Stimulated activated CD4-positive, alpha-beta T cell treated with anti-CD3 and anti-CD28 coated beads, Interleukin-12 subunit alpha, Interleukin-12 subunit beta, amount 100 ng/mL, for 48 hours (primary cell): ENCODE measurements at places on chromosomes 3 and 15.

GRCh38 chr3:195879416-195880036 is 28.8 kb downstream of the TNK2 start:
- no peak for DNase-seq

DNA sequence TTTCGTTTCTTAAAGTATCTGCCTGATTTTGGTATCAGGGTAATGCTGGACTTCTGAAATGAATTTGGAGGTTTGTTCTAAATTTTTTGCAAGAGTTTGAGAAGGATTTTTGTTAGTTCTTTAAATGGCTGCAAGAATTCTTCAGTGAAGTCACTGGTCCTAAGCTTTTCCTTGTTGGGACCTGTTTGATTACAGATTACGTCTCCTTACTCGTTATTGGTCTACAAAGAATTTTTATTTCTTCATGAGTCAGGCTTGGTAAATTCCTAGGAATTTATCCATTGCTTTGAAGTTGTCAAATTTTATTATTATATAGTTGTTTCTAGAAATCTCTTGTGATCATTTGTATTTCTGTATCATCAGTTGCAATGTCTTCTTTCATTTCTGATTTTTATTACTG is 196.0 kb downstream of the DPH6 start:
- DNase-seq: no peak

DNA sequence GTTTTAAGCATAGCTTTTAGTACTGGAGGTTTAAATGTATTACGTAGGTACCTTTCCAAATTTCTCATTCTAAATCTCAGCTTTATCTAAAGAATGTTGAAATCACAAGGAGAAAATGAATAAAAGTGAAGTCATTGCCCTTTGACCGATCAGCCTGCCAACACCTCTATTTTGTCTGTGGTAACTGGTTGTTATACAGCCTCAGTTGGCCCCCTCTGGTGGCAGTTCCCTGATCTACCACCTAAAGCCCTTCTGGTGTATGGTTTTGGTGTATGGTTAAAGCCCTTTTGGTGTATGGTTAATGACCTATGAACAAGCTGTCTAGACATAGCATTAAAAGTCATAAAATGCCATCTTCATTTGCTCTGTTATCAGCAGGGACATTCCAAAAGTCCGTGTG is 378.2 kb upstream of the AZI2 start:
- DNase-seq: no peak

GRCh38 chr3:111913163-111913763 is 54.2 kb downstream of the PHLDB2 start:
- DNase-seq: no peak

GRCh38 chr3:50322386-50323091 is at the start of gene HYAL2:
Gene HYAL2, minus strand, starts transcription at chr3:50322745. Its CDS starts 2,256 bp downstream, at chr3:50320489.
- DNase-seq: no peak

DNA sequence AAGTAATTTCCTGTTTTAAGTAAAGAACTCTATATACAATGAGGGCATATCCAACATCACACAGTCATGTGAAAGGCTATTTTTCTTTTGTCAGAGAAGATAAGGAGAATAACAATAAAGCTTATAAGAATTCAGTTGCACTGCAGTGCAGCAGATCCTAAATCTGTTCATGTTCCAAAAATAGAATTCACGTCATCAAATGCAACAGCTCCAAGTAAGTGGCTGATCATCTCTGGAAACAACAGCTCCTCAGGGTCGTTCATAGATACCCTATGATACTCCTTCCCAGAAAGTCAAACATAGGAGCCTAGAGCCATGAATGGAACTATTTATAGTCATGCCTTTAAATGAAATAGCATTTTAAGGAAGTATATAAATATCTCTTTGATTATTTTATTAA is 100.2 kb downstream of the FMN1 start:
- DNase-seq: no peak

GRCh38 chr3:52827866-52828376 is 2.6 kb downstream of the ITIH4 start:
- DNase-seq: no peak

GRCh38 chr3:130761730-130762311 is 15.2 kb upstream of the PIK3R4 start:
- no peak for DNase-seq

DNA sequence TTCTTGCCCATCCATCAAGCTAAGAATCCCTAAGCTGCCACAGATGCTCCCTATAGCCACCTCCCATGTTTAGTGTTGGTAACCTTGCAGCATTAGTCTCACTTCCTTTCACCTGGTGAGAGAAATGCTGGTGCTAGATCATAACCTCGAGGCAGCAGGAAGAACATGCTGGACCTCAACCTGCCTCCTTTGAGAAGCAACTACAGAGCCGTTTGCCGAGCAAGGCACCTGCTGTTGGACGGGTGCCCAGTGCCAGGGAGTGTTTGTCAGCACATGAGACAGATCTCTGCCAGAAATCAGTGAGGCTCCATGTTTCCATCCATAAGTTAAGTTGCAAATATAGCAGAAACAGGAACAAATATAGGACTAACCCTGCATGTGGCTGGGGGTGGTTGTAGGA is 955.7 kb downstream of the TUSC7 start:
- no peak for DNase-seq

DNA sequence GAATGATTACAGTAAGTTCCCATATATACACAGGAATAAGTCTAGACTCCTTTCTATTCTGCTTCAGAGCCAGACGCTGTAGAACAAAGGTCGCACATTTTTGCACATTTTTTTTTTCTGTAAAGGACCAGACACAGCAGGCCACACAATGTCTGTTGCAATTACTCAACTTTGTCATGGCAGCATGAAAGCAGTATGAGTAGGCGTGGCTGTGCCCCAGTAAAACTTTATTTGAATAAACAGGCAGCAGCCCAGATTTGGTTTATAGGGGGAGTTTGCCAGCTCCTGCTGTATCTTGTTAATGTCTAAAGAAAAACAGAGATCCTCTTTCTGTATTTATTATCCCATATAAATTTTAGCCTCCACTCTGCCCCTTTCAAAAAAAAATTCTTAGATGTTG is 708.3 kb downstream of the FHIT start:
- DNase-seq: no peak

- no peak for DNase-seq
Measured at GRCh38 chr3:72274493-72275330, 489.8 kb upstream of the PROK2 start.

DNA sequence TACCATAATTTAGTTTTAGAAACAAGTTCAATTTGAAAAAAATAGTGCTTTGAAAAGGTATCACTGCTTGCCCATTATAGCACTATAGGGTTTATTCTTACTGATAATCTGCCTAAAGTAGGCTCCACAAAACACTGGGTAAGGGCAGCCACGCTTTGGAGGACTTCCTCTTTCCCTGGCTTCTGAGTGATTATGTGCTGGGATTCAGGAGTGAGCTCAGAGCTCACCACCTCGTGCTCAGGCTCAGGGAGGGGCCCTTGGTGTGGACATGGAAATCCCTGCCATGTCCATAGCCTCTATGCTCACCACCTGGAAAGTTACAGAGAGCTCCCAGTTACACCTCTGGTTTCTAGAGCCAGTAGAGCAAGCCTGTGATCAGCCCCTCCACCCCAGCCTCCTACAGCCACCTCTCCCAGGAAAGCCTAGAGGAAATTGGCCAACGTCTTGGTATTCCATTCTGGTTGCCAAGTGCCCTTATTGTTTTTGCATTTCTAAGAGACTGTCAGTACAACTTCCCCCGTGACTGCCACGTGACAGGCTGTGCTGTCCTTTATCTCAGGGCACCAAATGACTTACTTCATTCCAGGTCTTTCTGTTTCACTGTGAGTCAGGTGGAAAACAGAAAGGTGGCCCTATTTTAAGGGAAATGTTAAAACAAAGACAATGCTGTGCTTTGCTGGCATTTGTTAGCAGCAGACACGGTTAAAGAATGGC is 316.0 kb downstream of the RORA start:
- no peak for DNase-seq

- no peak for DNase-seq
Measured at GRCh38 chr3:155252535-155252934, 40.9 kb downstream of the STRIT1 start.

- no peak for DNase-seq
Measured at GRCh38 chr15:52960283-52960682, 170.1 kb upstream of the ONECUT1 start.

- no peak for DNase-seq
Measured at GRCh38 chr3:45986303-45986982, 9.2 kb downstream of the FYCO1 start.

DNA sequence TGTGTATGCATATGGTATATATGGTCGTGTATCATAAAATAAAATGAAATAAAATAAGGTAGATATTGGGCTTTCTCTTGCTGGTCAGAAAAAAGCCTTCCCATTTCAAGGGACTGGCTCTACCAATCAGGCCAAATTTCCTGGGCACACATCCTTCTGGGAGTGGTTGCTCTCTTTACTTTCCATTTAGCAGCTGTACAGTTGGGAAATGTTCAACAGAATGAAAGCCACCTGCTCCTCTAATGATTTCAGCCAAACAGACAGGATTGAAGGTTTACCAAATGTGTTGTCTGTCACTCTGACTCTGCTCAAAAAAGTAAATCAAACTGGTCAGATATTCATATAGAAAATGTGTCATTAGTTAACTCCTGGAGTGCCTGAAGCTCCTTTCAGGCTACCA is 380.4 kb downstream of the ROBO2 start:
- no peak for DNase-seq

DNA sequence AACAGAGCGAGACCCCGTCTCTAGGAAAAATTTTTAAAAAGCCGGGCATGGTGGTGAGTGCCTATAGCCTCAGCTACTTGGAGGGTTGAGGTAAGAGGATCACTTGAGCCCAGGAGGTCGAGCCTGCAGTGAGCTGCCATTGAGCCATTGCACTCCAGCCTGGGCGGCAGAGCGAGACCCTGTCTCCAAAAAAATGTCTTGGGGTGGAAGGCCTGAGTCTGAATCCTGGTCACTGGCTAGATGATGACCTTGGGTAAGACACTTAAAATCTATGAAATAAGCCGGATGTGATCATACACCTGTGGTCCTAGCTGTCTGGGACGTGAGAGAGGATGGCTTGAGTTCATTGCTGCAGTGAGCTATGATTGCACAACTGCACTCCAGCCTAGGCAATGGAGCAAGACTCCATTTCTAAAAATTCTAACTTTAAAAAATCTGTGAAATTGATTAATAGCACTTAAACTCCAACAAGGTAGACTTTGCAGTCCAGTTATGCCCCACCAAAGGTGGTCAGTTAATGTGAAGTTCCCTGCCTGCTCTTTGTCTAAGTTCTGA is 157.3 kb upstream of the UMPS start:
- DNase-seq: no peak

DNA sequence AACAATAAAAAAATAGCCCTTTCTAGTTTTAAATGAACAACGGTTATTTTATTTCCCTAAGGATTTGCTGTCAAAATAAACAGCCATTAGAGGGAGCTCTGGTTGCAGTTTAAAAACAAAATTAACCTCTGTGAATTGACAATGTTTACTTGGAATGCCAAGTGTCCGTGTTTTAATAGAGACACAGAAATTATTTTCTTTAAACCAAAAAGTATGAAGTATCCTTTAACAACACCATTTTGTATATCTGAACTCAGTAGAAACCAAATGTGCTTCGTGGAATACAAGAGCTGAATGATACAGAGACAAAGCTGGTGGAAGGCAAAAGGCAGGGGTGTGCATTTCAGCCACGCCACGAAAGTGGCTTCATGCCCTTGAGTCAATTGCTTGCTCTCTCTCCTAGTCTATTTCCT is 74.4 kb downstream of the MOBP start:
- DNase-seq: no peak

DNA sequence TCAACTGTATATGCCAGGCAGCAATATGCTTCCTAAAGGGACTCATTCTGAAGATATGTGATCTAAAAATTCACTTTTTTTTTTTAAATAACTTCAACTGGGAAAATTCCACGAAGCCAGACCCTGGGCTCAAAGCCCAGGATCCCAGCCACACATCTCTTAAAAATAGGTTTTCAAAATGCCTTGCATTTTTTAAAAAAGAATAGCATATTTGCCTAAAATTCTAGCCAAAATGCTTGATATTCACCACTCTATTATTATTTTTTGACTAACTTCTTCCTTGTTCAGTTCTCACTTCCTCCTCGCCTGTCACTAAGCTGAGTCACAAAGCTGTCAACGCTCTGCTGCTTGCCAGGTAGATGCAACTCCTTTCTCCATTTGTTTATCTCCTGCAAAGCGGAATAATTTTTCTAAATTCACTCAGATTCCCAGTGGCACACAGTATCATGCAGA is 28.0 kb upstream of the VGLL4 start:
- no peak for DNase-seq

DNA sequence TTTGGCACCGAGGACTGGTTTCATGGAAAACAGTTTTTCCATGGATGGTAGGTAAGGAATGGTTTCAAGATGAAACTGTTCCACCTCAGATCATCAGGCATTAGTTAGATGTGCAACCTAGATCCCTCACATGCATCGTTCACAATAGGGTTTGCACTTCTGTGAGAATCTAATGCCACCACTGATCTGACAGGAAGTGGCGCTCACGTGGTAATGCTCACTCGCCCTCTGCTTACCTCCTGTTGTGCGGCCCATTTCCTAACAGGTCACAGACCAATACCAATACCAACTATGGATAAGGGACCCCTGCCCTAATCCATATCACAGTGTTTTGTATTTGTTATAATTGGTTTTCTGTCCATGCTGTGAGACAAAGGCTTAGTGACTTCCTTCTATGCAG is 58.9 kb downstream of the SLMAP start:
- DNase-seq: peak; percentile 9

GRCh38 chr3:115227461-115227860 is 80.4 kb upstream of the ZBTB20 start:
- no peak for DNase-seq

DNA sequence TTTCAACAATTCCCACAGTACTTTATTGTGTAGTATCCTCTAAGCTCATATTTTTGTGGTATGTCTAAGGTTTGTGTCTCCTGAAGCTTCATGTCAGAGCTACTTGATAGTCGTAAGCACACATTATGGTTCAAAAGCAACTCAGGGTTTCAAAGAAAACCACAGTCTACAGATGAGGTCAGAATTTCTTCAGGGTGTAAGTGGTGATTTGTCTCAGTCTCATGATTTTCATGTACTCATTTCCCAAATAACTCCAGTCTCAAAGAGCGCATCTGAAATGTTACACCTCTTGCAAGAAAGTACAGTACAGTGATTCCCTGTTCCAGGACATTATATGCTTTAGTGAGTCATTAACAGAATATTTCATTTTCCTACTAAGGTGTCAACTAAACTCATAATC is 47.5 kb upstream of the SSR3 start:
- no peak for DNase-seq

DNA sequence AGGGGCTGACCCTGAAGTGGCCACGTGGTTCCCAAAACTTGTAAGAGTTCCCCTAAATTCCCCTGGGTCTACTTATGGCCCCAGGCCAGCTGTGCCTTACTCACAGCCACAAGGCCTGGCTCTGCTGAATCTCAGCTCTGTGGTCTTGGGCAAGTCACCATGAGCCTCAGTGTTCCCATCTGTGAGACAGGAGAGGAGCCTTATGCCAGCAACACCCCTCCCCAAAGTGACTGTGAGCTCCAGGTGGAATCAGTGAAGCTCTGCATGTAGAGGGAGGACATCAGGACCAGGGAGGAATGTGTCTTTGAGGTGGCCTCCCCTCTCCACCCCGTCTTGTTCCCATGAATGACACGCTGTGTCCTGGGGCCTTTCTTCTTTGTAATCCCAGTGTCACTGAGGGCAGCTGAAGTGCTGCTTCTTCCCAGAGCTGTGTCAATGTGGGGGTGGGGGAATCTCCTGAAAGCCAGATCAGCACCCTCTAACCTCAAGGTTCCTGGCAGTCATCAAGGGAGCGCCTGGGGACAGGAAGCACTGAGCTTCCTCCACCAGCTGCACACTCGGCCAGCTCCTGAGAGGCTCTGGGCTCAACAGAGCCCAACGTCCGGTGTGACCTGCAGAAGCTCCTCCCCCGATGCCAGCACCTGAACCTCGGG is 258.9 kb downstream of the UACA start:
- no peak for DNase-seq
